ENCODE measurements at places on chromosomes 4 and X.

DNA sequence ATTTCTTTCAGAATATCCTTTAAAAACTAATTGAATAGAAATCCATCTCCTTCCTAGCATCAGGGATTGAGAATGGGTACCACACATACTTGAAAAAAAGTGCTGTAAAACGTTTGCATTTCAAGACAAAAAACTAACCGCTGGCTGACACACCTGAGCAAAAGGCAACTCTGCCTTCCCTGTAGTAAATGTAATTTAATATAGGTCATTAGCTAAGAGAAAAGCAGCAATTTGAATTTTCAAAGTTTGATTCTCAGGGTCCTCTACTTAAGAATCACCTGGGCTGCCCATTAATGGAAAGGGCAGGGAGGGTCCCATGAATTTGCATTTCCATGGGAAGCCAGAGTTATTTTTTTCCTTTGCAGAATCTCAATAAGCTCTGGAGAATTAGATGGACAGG is 40.5 kb upstream of the SPP1 start:
- DNase-seq = no peak

DNA sequence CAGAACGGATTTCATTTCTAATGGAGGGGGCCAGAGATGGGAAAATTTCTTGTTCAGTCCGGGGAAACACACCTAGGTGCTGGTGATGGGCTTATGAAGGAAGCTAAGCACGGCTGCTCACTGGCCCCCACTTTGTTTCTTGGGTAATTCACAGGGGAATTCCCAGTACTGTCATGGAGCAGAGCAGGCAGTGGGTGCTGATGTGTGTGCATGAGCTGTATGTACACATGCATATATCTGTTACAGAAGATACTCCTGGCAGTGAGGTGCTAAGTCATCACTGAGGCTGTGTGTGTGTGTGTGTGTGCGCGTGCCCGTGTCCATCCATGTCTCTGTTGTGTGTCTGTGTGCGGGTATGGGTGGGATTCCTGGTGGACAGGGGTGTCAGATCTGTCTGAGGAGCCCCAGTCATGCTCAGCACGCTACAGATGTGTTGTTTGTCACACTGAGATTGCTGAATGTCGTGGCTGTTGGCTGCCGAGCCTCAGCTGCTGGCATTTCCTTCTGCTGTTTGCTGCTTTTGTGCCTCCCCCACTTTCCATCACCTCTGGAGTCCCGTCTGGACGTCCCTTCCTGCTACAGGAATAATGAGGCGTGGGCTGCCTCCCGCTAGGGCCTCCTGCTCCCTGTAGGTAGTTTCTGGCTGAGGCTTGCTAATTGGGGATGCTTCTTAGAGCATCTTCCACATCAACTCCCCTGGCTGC is 53.3 kb downstream of the JADE1 start:
- no peak for DNase-seq

GRCh38 chr4:100876546-100876945 is 358.7 kb upstream of the EMCN start:
- DNase-seq = no peak

DNA sequence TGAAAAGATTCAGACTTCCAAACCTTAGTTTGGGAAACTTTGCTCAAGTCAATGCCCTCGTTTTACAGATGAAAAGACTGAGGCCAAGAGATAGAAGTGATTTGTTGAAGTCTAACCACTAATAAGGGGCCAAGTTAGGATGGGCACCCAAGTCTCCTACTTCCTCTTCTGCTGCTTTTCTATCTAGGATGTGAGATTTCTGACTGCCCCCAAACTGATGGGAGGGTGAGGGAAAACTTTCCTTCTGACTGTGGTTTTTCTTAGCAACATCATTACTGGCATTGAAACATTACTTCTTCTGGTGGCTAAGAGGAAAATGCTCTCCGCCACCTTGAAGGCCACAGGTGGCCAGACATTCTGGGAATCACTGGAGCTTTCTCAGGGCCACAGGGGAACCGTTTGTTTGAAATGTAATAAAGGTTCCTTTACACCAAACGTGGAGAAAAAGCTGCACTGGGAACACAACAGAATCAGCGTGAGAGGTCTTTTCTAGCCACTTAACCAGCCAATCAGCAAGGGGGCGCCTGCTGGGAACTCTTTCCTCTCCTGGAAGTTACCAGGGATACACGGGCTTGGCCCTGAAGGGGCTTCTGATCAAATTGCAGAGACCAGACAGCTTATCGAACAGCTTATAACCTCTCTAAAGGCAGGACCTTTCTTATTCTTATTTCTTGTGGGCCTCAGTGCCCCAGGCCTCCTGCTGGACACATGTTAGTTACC is 115.9 kb upstream of the TEX13D start:
- DNase-seq = no peak

DNA sequence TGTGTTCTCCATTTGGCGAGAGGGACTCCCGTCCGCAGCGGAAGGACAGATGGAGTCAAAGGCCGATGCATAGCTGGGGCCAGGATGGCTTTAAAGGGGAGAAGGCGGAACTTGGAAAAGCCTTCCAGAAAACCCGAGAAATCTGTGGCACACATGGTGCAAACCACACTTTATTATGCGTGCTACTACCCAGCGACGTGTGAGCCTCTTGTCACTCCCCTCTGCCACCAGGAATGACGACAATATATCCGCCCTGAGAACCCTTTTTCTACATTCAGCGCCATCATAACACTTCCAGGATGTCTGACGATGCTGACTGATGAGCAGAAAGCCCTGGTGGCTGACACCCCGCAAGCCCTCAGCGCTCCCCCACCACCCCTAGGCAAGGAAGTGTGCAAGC is 689 bp upstream of the DCHS2 start:
- no peak for DNase-seq

- DNase-seq = no peak
These were observed 753.5 kb upstream of the PCDH10 start for GRCh38 chr4:132395561-132395960.

GRCh38 chrX:12956704-12957534 is 18.0 kb upstream of the TMSB4X start:
- no peak for DNase-seq

DNA sequence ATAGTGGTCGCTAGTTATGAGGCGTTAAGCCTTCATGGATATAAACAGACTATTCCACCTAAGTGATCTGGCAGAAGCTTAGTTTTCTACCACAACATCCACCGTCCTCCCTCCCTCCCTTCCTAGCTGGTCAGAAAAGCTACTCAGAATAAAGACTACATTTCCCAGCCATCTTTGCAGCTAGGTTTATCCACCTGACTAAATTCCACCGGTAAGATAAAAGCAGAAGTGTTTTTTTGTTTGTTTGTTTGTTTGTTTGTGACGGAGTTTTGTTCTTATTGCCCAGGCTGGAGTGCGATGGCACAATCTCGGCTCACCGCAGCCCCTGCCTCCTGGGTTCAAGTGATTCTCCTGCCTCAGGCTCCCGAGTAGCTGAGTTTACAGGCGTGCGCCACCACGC is 44.3 kb downstream of the HELT start:
- no peak for DNase-seq

GRCh38 chr4:135281230-135281629 is 1079.6 kb upstream of the PABPC4L start:
- no peak for DNase-seq

- DNase-seq = no peak
These were observed 137.9 kb upstream of the MAMLD1 start for GRCh38 chrX:150225266-150225665.

GRCh38 chr4:97994765-97995465 is 148.4 kb downstream of the STPG2 start:
- DNase-seq = no peak

DNA sequence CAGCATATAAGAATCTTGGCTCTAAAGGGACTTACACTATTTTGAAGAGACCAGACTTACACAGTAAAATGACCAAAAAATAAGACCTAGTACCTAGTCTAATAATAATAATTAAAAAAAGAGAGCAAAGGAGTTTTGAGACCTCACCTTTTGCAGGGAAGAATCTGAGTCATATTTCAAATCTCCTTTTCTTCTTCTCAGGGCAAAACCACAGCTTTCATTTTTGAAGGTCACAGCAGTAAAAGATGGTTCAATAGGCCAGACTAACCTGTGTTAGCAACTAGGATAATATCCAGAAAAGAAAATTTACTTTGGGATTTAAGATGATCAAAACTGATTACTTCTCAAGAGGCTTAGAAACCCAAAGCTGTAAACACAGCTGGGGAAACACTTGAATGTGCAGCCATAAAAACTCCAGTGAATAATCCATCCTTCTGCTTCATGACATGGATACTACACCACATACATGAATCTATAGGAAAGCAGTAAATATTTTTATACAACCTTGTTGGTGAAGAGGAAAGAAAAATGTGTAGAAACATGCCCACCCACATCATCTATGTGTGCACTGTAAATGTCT is 25.9 kb upstream of the LNX1 start:
- DNase-seq = no peak

DNA sequence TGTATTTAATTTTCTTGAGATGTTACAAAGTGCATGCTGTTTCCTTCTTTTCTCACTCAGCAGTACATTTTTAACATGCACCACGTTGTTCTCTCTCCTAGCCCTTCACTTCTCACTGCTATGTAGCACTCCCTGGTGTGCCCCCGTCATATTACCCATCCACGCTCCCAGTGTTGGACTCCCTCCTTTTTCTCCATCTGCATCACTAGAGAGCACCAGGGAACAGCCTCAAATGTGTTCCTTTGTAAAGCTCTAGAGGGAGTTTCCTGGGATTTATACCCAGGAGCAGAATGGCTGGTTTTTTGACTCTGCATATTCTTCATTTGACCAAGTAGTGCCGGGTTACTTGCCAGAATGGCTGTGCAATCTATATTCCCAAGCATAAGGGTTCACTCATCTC is 240.3 kb upstream of the ANXA3 start:
- no peak for DNase-seq

DNA sequence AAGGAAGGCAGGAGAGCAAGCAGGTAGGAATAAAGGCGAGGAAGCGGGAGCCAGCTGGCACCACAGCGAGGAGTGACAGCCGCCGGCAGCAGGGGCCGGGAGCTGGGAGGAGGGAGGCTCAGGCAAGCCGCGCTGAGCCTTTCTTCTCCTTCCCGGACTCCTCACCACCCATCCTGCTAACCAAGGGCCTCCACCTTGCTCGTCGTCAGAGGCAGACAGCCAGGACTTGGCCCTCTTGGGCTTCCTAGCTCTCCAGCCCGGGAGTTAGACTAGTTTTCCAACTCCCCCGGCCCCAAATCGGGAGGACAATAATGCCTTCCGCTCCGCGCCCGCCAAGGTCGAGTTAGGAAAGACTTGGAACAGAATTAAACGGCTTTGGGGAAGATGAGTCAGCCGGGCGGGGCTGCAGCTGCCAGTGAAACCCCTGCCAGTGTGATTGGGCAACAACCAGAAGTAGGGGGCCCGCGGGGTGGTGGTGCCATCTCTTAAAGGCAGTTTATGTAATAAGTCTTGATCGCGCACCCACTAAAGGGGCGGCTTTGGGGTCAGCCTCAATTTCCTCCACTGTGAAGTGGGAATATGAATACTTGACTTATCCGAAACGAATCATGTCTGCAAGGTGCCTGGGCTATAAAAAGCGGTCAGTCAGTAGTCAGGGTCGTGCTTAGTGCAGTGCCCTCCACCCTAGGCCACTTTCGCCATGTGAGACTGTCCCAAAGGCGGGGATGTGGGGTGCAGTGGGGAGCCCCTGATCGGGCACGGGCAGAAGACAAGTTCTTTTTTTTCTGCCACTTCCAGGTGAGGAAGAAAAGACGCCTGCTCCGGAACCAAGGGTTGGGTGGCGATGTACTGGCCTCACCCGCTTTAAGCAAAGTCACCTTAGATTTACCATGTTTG is 6.7 kb upstream of the HSD17B10 start:
- no peak for DNase-seq

GRCh38 chr4:26094076-26094475 is 180.1 kb downstream of the SMIM20 start:
- no peak for DNase-seq

- no peak for DNase-seq
These were observed 52.8 kb upstream of the ANKRD17 start for GRCh38 chr4:73311428-73311827.

DNA sequence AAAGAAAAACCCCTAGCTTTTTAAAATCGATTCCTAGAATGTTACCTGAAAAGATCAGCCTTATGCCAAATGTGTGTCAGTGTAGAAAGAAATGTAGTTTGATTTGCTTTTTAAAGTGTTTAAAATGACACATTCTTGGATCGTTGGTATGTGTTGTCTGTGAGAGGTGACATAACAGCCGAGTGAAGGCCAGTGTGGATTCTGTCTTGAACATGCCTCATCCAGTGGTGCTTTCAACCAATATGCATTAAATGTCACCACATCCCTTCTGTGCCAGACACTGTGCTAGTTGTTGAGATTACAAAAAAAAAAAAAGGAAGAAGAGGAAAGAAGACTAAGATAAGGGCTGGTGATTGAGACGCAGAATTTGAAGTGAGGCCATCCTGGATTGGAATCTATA is 994.2 kb upstream of the TENM3 start:
- DNase-seq = no peak

DNA sequence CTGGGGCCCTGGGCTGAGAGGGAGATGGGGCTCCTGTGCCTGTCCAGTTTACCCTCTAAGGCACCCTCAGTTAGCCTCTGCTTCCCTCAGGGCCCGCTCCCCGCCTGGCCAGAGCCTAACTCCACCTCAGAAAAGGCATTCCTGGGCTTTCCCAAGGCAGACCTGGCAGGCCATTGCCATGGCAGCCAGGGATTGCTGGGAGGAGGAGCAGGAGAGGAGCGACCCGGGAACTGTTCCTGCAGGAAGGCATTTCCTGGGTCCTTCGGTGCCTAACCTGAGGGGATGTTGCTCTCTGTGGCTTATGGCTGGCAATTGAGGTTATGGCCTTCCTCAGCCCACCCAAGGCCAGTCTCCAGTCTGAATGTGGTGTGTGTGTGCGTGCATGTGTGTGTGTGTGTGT is 131.3 kb downstream of the PJA1 start:
- no peak for DNase-seq

GRCh38 chr4:182918044-182918607 is 940 bp upstream of the DCTD start:
- no peak for DNase-seq

DNA sequence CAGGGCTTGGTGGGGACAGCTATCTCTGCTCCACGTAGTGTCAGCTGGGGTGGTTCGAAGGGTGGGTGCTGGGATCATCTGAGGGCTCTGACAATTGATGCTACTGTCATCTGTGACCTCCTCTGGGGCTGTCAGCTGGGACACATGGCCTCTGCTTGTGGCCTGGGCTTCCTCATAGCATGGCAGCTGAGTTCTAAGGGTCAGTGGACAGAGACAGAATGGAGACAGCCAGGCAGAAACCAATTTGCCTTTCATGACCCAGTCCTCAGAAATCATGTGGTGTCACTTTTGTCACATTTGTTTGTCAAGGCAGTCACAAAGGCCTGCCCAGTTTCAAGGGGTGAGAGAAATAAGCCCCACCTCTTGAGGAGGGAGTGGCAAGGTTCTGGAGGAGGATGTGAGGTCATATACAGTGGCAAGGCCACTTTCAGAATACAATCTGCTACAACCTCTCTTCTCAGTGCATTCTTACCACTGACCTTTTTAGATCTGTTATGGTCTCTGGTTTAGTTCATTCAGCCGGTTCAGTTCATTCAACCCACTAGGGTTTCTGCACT is 103.6 kb upstream of the BCOR start:
- no peak for DNase-seq

- no peak for DNase-seq
These were observed 25.4 kb upstream of the EREG start for GRCh38 chr4:74339501-74339900.
